Stimulated activated CD4-positive, alpha-beta T cell treated with anti-CD3 and anti-CD28 coated beads, Interleukin-12 subunit alpha, Interleukin-12 subunit beta, amount 100 ng/mL, for 4 hours (primary cell): ENCODE measurements at places on chromosomes 6 and 20.

- DNase-seq: no peak
Observed at GRCh38 chr6:119200512-119201175, 122.2 kb upstream of the FAM184A start.

DNA sequence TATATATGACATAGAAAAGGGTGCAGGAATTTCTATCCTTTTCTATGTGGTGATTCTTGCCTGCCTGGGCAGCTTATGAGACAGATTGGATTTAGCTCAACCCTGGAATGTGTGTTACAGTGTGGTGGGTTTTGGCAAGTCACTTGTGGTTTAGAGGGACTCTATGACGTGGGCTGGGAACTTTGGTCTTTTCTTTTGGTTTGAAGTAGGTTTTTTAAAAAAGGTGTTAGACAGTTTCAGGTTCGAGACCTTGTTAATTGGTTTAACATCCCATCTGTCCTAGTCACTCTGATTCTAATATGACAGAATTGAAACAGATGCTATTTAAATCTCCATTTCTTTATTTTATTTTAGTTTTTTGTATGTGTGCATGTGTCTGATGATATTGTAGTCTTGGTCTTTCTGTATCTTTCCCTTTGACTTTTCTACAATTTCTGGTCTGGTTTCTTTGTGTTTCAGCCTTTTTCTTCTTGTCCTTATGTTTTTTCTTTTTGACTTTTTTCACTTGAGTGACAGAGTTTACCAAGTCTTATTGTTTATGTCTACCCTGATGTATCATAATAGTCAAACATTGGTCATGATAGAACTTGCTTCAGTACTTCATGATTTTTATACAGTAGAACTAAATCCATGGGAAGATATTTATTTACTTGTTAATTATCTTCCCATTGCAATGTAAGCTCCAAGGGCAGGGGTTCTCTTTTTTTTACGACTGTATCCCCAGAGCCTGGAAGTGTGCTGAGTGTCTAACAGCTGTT, 174.3 kb downstream of the CDKAL1 start:
- no peak for DNase-seq

DNA sequence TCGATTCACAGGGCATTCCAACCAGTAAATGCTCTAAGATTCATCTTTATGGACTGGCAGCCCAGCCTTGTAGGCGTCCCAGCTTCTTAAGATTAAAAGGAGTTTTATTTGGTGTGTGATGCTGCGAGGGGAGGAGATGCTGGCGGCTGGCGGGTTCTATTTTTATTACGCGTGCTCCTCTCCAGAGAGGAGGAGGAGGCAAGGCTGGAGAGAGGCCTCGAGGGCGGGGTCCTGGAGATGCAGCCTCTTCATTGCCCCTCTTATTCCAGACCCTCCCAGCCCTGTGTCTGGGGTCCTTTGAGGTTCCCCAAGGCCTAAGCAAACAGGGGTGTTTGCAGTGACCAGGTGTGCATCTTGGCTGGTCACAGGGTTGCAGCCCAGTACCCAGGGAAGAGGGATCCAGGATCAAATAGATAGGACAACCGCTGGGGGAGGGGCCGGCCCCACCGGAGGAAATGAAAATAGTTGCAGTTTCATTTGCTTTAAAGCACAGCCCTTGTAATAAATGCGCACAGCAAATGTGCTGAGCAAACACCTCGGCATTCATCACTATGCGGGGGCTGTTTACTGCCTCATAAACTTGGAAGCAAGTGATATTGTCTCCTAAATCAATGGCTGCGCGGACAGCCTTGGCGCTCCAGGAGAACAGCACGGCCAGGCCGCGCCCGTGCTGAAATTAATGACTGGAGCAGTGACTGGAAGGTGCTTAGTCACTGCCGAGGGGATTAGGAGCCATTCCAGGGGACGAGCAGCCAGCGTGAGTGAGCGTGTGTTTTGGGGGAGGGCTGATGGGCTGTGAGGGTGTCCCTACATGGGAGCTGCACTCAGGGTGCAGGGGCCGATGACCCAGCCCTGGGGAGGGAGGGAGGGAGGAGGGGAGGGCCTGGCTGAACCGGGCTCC, 83.0 kb downstream of the TMEM242 start:
- no peak for DNase-seq

DNA sequence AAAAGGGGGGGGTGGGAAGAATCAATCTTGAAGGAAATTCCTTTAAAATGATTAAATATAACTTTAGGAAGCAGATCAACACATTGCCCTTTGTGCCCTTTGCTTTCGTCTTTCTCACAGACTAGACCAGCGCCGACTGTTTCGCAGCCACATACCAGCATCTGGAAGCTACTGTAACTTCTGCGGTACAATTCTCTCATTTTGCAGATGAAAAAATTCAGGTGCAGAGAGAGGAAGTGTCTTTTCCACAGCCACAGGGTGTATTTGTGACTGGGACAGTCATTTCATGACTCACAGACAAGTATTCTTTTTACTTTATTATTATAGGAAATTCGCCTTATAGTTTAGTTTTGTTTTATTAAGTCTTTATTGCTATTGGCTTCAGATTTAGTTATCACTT, 84.2 kb downstream of the UST start:
- DNase-seq: no peak

GRCh38 chr6:131770776-131771175, 37.0 kb upstream of the ENPP1 start:
- no peak for DNase-seq

- peak; percentile 35 for DNase-seq
Observed at GRCh38 chr6:148177589-148178233, 164.9 kb upstream of the SASH1 start.
